Cortex of kidney (tissue), 1 donor: ENCODE measurements at places on chromosomes 5 and 9.

GRCh38 chr9:135997090-135998015 is 36.2 kb upstream of the UBAC1 start:
- DNase-seq = no peak

DNA sequence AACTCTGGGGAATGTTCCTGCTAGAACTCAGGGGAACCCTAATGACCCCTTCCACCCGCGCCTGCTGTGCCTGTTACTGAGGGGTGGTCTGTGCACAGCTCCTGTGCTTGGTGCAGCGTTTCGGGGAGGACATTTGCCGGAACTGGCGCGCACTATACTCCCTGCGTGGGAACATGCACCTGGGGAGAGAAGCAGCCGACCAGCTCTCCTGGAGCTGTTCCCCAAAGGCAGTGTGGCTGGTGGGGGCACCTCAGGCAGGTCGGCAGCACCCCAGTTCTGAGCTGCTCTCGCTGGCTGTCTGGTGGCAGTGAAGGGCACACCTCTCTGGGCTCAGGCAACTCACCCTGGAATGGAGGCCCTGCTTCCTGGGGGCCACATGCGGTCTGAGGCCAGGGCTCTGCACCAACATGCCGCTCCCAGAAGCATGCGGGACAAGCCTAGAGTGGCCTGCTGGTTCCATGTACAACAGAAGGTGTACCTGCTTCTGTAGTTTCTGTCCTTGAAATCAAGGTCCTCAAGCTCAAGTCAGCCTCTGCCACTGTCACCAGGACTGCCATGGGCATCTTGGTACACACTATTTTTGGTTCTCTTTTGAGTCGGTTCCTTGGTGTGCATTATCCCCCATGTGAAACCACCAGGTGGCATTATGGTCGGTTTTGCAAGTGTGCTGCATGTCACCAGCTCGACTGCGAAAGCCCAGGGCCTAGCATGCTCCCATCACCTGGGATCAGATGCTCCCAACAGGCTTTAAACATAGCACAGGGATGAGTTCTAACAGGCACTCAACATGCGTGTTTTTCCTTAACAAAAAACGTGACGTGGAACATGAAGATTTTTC is 7.8 kb upstream of the MRNIP start:
- DNase-seq = no peak

GRCh38 chr5:14475045-14475444 is 106.5 kb upstream of the OTULINL start:
- no peak for DNase-seq

- no peak for DNase-seq
Observed at GRCh38 chr9:106872641-106873040, 9.7 kb downstream of the ZNF462 start.

DNA sequence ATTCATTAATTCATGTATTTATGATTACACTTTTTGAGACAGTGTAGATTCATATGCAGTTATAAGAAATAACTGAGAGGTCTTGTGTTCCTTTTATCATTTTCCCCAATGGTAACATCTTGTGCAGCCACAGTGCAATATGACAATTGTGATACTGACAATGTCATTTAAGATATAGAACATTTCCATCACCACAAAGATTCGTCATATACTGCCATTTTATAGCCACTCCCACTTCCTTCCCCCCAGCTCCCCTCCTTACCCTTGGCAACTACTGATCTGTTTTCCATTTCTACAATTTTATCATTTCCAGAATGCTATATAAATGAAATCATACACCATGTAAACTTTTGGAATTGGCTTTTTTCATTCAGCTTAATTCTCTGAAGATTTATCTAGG is 53.8 kb downstream of the NR2F1 start:
- no peak for DNase-seq

GRCh38 chr5:159163701-159164046 is 45.7 kb downstream of the RNF145 start:
- no peak for DNase-seq

DNA sequence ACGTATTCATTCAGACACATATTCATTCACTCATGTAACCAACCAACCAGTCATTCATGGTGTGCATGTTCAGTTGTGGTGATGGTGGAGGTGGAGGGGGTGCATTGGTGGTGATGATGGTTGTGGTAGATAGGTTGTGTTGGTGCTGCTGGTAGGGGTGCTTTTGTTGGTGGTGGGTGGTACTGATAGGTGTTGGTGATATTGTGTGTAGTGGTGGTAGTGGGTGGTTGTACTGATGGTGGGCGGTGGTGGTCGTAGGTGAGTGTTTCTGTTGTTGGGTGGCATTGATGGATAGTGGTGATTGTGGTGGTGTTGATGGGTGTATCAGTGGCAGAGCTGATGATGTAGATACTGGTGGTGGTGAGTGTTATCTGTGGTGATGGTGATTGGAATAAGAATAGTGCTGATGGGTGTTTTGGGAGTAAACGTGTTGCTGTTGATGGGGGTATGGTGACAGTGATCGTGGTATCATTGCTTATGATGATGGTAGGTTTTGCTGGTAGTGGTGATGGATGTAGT is 59.8 kb upstream of the SHB start:
- no peak for DNase-seq

DNA sequence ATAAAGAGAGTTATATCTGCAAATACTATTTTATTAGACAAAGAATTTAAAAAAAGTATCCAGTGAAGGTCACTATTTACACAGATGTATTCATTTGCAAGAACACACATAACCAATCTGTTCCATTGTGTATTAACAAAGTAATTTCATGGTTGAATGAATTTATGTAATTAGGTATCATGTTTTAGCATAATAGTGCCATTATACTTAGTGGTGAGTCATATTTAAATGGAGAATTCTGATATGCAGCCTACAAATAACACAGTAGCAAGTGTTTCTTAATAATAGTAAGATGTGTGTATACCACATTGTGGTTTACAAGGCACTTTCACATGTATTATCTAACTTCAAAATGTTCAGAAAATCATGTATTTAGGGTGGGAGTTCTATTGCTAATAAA is 1028.5 kb upstream of the ACO1 start:
- no peak for DNase-seq

DNA sequence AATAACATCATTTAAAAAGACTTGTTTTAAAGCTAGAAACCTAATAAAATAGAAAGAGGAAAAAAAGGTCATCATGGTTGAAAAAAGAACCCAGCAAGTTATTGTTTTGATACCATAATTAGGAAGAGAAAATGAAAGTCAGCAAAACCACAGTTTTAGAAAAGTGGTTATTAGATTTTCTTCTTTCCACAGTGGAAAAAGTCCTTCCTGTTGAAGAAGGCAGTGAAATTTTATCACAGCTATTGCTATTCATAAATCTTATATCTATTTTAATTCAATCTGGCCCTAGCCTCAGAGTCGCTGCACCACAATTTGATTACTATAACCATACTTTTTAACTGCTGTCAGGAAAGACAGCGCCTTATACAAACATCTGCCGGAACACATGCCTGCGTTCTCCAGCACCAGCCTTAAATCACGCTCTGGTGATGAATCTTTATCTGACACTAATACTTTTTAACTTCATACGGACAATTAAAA is 60.3 kb downstream of the MAPKAP1 start:
- no peak for DNase-seq

DNA sequence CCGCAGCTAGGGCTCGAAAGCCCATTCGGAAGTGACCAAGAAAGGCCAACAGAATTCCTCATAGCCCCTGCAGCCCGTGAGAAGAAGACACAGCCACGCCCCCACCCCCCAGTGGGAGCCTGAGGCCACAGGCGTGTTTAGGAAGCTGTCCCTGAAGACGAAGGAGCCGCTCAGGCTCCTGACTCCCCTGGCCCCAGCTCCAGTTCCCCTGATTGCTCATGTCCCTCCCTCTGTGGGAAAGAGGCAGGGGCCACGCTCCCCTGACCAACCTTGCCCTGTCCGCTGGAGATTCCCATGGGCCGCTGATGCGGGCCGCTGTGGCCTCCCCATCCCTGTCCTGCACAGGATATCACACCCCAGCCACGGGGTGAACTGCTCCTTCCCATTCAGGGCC is 13.6 kb downstream of the ROPN1L start:
- no peak for DNase-seq

DNA sequence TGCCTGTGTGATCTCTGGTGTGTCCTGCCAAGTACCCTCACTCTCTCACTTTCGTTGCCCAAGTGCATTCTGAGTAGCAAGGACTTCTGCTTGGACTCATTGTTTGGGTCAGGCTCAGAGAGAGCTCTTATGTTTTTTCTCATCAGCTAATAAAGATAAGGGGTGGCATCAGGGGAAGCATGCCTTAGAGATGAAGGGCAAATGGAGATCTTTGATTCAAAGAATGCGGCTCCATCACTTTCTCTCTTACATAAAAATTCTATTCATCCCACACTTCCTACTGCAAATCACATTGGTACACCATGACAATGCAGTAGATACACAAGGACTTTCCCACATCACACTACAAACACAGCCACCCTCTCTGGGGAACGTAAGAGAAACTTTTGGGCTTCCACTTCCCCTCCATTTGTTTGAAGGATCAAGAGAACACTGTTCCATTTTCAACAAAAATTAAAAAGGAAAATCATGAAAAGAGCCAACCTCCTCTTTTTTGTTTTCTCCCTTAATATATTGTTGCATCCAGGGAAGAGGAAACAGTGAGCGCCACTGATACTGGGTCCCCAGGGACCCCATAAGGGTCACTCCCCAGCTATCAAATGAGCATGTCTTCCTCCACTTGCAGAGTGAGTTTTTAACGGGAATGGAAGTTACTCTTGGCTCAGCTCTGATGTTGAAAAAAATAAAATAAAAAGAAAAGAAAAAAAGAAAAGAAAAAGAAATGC is 73.0 kb downstream of the ZNF366 start:
- no peak for DNase-seq

GRCh38 chr9:21102305-21102704 is 24.6 kb upstream of the IFNB1 start:
- no peak for DNase-seq

- no peak for DNase-seq
Observed at GRCh38 chr5:31993165-31993961, 180.8 kb downstream of the GOLPH3 start.

- DNase-seq = no peak
Observed at GRCh38 chr9:110604171-110604601, 24.6 kb upstream of the SVEP1 start.

- DNase-seq = no peak
Observed at GRCh38 chr9:97502984-97503861, 1.8 kb downstream of the TMOD1 start.

GRCh38 chr5:13501176-13501575 is 443.3 kb downstream of the DNAH5 start:
- DNase-seq = no peak

DNA sequence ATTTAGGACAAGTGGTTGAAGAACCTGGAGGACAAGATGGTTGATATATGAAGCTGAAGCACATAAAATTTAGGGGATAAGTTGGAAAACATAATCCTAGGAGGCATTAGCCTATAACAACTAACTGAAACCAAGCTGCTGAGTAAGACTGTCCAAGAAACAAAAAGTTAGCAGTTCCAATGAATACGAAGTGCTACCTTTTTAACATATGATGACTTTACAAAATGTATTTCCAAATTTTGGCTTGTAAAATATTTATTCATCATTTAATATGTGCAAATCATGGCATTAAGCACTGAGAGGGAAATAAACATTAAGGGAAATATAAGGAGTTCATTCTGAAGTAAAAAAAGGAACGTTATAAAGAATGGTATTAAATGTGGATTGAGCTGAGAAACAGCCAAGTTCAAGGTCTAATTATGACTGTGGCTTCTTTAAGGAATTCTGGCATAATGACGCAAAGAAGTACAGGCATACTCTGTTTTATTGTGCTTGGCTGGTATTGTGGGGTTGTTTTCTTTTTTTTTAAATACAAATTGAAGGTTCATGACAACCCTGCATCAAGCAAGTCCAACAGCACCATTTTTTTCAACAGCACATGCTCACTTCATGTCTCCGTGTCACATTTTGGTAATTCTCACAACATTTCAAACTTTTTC is 7.7 kb downstream of the RAPGEF6 start:
- no peak for DNase-seq

- DNase-seq = no peak
Observed at GRCh38 chr5:172529896-172530295, 75.6 kb upstream of the SH3PXD2B start.

DNA sequence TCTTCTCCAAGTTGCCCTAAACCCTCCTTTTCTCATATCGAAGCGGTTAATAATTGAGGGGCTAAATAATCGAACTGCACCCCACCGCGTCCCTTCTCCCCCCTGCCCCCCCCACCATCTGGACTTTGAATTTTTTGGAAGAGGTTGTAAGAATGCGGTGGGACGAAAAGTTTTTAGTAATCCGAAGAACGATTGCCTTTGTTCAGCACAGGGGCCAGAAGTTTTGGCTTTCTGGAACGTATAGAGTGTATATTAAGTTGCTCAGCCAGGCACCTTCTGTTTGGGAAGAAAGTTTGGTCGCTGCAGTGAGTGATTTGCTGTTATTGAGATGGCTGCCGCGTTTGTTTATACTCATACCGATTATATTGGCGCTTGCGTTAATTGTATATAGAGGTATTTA is 518 bp downstream of the ERBIN start:
- DNase-seq = no peak

DNA sequence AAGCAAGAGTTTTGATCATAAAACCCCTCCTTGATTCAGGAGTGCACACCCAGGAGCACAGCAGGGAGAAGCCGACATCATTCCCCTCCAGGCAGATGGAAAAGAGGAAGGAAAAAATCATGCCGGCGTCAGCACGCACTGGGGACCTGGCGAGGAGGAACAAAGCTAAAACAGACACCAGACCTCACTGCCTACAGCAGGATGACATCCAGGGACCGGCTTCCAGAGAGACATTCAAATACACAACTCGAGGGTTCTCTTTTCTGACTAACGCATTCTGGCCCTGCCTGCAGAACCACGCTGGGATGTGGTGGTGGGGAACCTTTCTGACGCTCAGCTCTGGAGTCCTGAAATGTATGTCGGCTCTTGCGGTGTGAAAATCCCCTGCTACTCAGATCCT is 2.7 kb downstream of the UBAC1 start:
- no peak for DNase-seq

- DNase-seq = no peak
Observed at GRCh38 chr5:145680767-145681166, 154.4 kb downstream of the PRELID2 start.

DNA sequence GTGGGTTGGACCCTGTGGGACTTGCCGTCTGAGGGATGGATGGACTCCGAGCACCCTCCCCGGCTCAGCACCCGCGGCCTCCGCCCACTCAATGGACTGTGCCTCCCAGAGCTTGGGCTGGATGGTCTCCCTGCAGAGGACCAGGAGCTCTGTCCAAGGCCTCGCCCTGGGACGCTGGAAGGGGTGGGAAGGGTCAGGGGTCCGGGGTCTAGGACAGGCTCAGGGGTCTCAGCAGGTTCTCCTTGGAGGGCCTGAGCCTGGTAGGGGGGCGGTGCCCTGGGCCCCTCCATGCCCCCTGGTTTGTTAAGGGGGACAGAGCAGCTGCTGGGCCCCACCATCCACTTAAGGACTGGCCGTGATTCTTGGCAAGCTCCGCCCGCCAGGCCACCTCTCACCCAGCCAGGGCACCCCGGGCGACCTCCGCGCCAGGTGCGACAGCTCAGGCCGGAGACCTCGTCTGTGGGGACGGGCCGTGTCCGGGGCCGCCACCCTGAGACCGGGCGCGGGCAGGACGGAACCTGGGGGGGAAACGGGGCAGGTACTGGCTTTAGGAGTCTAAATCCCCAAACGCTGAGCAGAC is 29.2 kb downstream of the EXOC3 start:
- no peak for DNase-seq
